ENCODE measurements at places on chromosomes 12 and 14. TPM values are rescaled to one million over a fixed set of nuclear protein-coding genes. Genes with fewer than 3 reads are reported as not detected.

PTPRB gene
- 2.3 TPM for total RNA-seq

NDUFA12 gene
- total RNA-seq = 163 TPM

ACRBP gene
- total RNA-seq = not detected

CRIP2 gene
- 195 TPM for total RNA-seq

SERPINA6 gene
- not detected for total RNA-seq

SLC41A2 gene
- total RNA-seq = 34.7 TPM

SVOP gene
- not detected for total RNA-seq

MIP gene
- total RNA-seq = not detected

GDF11 gene
- 7.0 TPM for total RNA-seq

SLCO1B3 gene
- total RNA-seq = 24.7 TPM

GRCh38 chr14:105317546-105317945 is 3.0 kb downstream of the PACS2 start:
- no peak for DNase-seq

DNA sequence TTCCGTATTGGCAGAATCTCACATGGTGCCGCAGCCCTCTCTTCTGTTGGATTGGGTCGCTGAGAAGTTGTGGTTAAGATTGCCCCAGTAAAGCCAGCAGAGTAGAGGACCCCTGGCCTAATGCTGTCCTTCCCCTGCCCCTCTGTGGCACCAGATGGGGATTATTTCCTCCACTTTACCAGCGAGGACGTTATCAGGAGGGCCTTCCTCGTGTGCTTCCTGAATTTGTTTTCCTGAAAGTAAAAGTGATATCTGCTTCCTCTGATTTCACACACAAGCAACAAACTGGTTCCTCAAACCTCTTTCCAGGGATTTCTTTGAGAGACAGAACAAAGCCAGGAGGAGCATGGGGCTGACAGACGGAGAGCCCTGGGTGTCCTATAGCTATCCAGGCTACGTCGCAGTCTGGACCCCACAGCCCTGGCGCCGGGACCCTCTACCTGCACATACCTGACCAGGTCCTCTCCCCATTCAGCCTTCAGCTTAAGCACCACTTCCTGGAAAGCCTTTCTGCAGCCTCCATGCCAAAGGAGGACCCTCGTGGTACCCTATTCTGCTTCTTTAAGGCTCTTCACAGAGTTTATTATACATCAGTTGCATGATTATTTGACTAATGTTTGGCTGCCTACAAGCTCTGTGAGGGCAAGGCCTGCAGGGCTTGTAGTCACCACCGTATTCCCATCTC is 314.8 kb upstream of the FKBP4 start:
- no peak for DNase-seq

DNA sequence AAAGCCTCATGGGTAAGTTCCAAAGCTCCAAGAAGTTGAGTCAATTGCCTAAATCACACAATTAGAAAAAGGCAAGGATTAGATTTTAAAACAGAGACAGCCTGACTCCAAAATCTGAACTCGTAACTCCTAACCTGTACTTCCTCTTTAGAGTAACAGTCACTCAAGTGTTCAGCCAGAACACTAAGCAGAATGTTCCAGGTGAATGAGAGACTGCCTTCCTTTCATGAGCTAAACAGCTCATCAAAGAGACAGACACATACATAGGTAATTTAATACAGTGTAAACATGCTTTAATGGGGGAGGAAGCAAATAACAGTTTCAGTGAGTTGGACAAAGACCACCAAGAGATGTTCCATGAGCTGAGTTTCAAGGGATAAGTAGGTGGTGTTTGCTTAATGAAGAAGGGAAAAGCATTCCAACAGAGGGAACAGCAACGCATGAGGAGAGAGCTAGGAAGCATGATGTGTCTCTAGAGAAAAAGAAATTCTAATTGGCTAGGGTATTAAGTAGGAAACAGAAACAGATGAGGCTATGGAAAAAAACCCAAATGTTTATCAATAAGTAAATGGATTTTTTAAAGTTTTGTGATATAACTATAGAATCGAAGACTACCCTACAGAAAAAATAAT is 403.9 kb downstream of the MED13L start:
- DNase-seq = no peak

DNA sequence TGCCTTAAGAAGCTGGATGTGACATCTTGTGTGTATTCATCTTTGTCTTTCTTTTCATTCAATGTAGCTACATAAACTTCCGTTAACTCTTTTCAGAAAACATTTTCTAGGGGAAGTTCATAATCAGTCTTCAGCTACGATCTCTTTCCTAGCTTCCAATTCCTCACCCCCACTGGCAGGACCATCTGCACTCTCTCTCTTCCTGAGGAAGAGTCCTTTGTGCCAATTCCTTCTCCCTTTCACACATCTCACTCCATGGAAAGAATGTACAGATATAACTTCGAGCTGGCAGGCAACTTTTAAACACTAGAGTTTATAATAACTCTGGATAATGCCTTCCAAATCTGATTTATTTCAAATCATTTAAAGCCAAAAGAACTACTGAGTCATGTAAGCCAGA is 495.7 kb downstream of the GALC start:
- no peak for DNase-seq

DNA sequence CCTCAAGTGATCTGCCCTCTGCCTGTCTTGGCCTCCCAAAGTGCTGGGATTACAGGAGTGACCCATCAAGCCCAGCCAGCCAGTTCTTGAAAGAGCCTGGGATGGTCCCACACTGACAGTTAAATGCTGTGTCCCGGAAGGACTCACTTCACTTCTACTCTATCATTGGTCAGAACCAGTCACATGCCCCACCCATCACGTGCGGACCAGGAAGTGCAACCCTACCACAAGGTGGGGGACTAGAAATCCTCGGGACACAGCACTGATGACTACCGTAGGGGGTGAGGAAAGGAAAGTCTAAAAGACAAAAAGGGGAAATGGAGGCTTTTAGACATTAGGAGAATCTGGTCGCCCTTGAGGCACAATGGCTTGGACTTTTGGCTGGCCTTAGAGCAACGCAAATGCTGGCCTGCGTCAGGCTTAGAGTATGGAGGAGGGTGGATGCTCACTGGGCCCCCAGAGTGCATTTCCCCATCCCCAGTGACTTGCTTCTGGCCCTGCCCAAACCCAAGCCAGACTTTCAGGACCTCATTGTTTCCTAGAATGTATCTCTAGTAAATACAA is 207.7 kb downstream of the TTC8 start:
- DNase-seq = no peak

DNA sequence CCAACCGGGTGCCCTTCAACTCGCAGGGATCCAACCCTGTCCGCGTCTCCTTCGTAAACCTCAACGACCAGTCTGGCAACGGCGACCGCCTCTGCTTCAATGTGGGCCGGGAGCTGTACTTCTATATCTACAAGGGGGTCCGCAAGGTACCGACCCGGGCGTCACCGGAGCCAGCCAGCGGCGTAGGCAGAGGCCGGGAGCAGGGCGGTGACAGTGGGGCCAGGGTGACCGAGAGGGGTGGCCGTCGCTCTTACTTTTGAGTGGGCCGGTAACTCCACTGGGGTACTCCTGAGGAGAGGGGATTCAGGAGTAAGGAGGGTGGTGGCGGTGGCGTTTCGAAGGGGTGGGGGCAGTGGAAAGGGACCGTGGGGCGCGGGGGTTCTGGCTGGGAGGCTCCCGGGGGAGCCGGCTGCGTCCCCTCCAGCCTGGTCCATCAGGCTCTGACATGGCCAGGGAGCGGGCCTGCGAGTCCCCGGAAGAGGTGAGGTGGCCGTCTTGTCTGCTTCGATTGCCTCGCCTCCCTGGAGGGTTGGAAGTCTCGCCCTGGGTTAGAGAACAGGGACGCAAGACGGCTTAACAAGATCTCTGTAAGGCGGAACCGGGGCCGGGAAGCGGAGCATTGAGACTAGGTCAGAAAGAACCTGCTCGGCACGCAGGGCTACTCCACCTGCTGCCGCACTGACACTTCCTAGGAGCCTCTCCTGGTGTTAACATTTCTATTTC is 491 bp downstream of the WDR20 start:
- no peak for DNase-seq

DNA sequence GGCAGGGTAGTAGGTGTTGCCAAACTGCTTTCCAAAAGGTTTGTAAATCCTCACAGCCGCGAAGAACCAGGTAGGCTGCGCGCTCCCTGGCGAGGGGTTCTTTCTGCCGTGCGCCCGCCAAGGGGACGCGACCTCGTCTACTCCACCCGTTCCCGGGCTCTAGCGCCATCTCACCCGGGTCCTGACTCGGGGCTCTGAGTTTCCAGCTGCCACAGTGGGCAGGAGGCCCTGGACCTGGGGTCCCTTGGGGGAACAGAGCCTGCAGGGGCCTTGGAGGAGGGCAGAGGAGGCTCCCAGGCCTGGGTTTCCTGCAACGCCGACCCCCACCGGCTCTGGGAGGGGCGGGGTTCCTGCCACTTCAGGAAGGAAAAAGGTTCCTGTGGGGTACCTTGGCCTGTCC is 706 bp downstream of the ANHX start:
- no peak for DNase-seq

DNA sequence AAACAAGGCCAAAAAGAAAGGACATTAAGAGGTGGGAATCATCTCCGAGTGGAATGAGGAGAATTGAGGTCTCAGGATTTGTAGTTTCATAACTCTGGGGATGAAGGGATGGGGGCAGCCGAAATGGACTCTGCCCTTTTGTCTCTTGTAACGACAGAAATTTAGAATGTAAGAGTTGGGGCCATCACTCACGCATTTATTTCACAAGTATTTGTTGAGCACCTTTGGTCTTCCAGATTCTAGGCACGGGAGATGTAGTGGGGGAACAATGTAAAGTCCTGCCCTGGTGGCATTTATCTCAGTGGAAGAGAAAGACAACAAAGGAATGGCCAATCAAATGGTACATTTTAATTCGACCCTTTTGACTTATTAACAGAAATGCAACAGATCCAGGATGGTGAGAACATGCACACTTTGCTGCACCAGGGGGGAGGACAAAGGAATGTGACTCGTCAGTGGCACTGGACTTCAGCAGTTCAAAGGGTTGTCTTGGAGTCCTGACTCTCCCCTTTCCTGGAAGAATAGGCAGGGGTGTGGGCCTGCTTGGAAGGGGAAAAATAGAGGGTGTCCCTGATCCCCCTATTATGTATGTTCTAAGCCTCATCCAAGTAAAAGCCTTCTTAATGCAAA is 102.0 kb downstream of the TMEM30B start:
- DNase-seq = peak; percentile 62

DNA sequence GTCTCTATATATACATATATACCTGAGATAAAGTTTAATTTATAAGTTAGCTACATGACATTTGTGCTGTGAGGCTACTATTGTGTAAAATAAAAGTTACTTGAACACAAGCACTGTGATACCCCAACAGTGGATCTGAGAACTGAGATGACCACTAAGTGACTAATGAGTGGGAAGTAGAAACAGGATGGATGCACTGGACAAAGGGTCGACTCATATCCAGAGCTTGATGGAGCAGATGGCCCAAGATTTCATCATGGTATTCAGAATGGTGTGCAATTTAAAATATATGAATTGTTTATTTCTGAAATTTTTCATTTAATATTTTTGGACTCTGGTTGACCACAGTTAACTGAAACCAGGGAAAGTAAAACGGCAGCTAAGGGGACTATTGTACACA is 908.6 kb upstream of the MDGA2 start:
- peak; percentile 37 for DNase-seq

DNA sequence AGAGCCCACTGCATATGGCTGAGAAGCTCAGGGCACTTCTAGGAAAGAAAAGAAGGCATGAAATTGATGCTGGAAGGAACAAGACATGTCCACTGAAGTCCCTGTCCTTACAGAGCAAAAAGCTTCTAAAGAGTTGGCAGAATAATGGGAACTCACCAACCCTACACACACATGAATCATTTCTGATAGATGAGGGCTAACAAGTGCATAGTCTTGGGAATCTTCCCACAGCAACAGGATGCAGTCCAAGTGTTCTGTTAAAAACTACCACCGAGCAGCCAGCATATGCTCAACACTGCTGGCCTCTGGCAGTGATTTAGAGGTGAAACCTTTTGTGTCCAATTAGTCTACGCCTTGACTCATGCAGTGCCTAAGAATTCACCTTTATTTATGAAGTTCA is 44.8 kb downstream of the RHOJ start:
- DNase-seq = peak; percentile 59

- DNase-seq = no peak
These were observed 69.5 kb downstream of the SPPL3 start for GRCh38 chr12:120834489-120835303.

GRCh38 chr14:71414631-71415403 is 507.6 kb downstream of the PCNX1 start:
- no peak for DNase-seq

GRCh38 chr12:131564845-131565244 is 146.0 kb upstream of the SFSWAP start:
- no peak for DNase-seq

GRCh38 chr14:21241218-21241819 is 27.9 kb downstream of the HNRNPC start:
- DNase-seq = no peak

DNA sequence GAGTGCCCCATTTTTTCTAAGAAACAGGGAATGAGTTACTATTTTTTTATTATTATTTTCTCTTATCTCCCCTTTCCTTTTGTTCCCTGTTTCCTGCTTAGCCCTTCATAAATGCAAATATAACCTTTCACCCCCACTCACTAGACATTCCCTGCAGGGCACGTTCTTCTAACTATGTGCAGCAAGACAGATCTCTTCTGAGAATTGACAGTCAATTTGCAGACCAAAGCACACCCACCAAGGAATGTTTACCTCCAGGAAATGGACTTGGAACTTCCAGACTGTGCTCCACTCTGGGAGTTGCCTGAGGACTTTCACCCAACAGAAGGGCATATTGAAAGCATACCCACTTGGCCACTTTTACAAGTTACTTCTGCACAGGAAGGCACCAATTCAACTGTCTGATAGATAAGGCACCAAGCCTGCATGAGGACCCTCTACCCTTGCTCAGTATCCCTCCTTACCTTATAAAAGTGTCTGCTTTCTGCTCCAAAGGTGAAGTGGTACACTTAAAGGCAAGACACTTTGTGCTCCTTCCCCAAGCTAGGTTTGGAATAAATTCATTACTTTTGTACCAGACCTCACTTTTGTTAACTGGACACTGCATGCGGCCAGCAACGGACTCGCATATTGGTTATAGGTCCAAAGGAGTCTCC is 6.5 kb downstream of the TAS2R19 start:
- DNase-seq = no peak

DNA sequence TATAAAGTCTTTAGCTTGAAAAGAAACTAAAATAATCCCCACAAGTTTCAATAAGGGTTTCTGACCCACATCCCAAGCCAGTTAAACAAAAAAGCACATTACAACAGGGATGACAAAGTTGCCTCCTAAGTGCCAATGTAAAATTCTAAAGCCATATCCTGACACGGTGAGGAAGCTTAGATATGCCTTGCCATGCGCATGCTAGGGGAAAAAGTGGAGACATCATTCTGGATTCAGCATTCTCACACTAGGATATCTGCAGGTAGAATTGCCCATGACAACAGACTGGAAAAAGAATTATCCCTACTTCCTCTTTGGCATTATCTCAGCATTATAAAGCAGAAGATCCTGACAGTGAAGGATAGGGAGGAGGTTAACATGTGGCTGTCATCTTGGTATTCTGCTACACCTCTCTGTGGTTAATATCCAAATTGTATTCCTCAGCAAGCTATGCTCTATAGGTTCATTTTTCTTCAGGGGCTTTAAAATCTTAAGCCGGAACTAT is 4.9 kb downstream of the DUSP6 start:
- no peak for DNase-seq

Data from A172 (cell line).